ENCODE measurements at places on chromosomes 3 and 15. TPM values are rescaled to one million over a fixed set of nuclear protein-coding genes. Genes with fewer than 3 reads are reported as not detected.

The KY gene
- total RNA-seq = 20.6 TPM

The FBXW12 gene
- total RNA-seq = not detected

GRCh38 chr15:38895326-38896255, 331.0 kb upstream of the RASGRP1 start:
- DNase-seq = no peak

GRCh38 chr3:33363113-33363800, 76.9 kb downstream of the UBP1 start:
- DNase-seq = no peak

GRCh38 chr3:178948546-178948945, 123.1 kb downstream of the ZMAT3 start:
- DNase-seq = no peak
